ENCODE measurements at places on chromosomes 7 and 10.

- DNase-seq, result no peak
Observed at GRCh38 chr7:98702021-98702420, 84.9 kb downstream of the NPTX2 start.

GRCh38 chr7:75667938-75668337, 70.8 kb downstream of the HIP1 start:
- DNase-seq, result no peak

DNA sequence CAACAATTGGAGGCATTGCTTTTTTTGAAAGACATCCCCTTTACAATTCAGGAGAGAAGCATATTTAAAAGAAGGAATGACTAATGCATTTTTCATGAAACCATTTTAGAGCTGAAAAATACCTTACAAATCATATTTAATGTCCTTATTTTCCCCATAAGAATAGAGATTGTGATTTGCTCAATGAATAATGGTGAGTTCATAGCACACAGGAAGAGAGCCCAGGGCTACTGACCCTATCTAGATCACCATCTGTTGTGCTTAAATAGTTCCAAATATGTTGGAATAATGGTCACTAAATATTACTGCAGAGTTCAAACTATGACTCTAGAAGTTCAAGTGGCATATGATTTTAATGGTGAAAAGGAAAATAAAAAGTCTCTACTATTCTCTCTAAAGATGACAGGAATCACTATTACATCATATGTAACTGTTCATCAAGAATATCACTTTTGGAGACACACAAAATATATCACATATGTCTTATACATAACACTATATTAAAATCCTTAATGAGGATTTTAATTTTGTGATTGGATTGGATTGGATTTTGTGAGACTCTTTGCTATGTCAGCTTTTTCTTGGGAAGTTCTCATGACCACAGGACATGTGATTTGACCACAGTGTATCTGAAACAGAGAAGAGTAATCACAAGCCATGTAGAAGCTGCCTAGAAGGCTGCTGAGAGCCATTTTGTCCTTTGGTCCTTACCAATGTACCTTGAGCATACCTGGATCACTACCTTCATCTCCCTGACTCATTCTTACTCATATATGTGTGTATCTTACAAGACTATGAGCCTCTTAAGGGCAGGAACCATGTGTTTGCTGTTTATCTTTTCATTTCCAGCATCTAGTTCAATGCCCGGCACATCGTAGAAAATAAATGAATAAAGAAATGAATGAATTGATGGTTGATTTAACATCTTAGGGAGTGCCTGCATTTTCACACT, 26.4 kb downstream of the SLC16A9 start:
- no peak for DNase-seq

DNA sequence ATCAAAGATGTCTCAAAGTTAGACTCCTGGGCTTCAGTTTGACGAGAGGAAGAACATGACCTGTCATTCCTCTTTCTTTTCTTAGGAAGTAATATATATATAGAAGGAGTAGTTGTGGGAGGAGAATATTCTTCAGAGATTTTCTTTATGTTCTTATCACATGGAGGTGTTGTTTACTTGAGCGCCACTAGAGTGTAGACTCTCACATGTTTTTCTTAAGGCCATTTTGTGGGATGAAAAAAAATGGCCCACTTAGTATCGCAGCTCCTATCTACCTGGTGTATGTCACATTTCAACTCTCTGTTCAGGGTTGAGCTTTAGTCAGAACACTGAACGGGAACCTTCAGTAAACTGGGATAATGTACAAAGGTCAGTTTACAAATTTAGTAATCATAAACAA, 645.2 kb downstream of the PHTF2 start:
- no peak for DNase-seq

DNA sequence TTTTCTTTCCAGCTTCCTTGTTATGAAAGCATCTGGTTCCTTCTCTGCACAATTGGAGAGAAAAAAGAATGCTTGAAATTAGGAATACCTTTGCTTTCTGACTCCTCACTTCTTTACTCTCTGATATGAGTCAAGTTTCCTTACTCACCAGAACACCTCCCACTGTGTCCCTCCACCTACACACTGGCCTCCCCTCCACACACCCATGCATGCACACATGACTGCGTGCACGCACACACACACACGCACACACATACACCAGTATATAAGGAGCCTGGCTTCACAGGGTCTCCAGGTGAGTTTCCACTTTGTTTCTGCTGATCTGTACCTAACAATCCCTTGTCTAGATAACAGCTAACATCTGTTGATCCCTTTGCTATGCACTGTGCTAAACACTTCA, 11.4 kb upstream of the PTER start:
- no peak for DNase-seq

- DNase-seq, result no peak
Observed at GRCh38 chr7:46524350-46524749, 603.3 kb upstream of the IGFBP3 start.

DNA sequence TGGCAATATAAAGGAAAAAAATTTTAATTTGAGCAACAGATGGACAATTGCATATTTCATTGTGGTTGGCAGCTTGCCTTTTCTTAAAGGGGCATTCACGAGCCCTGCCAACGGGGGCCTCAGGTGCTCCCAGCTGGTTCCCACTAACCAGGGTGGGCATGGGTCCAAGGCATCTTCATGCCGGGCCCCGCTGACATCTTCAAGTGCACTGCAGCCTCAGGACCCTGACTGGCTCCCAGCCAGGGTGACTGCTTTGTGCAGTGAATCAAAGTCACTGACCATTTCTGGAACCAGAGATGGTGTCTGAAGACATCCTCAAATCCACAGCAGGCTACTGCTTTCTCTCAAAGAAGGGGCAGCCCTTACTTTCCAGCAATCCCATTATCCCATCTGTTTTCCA, 275.2 kb upstream of the MGMT start:
- no peak for DNase-seq

DNA sequence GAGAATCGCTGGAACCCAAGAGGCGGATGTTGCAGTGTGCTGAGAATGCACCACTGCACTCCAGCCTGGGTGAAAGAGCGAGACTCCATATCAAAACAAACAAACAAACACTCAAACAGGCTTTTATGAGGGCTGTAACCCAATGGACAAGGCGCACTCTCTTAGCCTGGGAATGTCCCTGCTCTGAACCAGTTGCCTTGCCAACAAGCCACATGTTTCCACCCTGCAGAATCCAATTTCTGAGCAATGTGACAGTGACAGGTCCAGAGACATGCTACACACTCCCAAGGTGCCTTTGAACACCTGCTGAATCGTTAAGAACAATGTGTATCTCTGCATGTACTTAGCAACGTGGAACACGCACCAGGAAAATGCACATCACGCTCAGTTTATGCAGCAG, 186.8 kb upstream of the AUTS2 start:
- no peak for DNase-seq

GRCh38 chr10:25867321-25867720, 66.7 kb upstream of the MYO3A start:
- no peak for DNase-seq

DNA sequence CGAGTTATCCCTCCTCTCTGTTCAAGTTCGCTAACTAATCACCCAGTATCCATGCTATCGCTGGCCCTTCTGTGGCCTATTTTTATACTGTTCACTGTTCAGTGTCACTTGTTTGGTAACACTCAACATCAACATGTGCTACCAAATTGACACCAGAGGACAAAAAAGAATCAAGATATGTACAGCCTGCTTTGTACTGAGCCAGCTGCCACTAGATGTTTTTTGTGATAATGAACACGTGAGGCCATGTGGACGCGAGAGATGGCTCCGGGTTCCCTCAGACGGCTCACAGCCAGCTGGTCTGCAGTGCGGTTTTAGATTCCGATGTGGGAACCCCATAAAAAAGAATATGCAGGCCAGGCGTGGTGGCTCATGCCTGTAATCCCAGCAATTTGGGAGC, 21.2 kb downstream of the CAV1 start:
- DNase-seq, result no peak

- DNase-seq, result no peak
Observed at GRCh38 chr7:128168667-128169210, 72.3 kb upstream of the LEP start.

DNA sequence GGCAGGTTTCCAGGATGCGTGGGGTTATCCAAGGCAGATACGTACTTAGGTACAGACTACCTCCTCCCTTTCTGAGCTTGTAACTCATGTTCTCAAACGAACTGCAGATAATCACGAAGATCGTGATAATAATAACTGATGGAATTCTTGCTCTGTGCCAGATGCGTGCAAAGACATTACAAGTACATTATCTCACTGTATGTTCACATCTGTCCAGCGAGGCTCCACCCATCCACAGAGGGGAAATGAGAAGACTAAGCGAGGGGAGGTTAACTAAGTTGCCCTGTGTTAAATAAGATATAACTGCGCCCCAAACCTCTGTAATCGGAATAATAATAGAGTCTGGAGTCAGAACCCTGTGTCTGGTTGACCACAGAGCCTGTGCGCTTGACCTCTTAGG, 1.9 kb downstream of the GALNT17 start:
- DNase-seq, result no peak

DNA sequence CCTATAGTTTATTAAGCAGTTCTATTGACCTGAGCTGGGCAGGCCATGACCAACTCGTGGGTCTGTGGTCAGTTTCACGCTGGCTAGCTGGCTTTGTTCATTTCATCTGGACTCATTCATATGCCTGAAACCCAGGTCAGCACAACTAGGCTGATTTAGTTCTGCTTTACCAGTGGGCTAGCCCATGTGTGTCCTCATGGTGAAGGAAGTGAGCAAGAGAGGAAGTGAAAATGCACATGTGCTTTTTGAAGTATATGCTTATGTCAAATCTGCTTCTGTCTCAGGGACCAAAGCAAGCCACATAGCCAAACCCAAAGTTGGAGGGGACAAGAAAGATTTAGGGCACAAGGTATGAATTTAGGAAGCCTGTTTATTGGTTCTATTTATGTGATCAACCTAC, 154.5 kb downstream of the RNF133 start:
- DNase-seq, result no peak
